Activated CD4-positive, alpha-beta T cell treated with anti-CD3 and anti-CD28 coated beads, Interleukin-2, amount 10 ng/mL, durations not matched to agents 24 days and 14 days (primary cell): ENCODE measurements at places on chromosomes 4 and X. TPM values are rescaled to one million over a fixed set of nuclear protein-coding genes. Genes with fewer than 3 reads are reported as not detected.

MID1 gene
- 0.14 TPM in 1 of 2 replicates, not detected in the other for total RNA-seq

GPC3 gene
- 0.21 and 0.40 TPM in 2 replicates for total RNA-seq

PORCN gene
- 11.5 and 12.9 TPM in 2 replicates for total RNA-seq

ERAS gene
- total RNA-seq: not detected in 2 replicates

NAP1L3 gene
- 0.57 and 0.72 TPM in 2 replicates for total RNA-seq

BEND2 gene
- total RNA-seq: not detected in 2 replicates

SCML2 gene
- 2.9 and 3.3 TPM in 2 replicates for total RNA-seq

ODAPH gene
- total RNA-seq: 0.43 and 0.47 TPM in 2 replicates

SPACA5 gene
- not detected in 2 replicates for total RNA-seq

CT45A5 gene
- not detected in 2 replicates for total RNA-seq

PABPC1L2B gene
- not detected in 2 replicates for total RNA-seq

TBX22 gene
- not detected in 2 replicates for total RNA-seq

SPATA18 gene
- 0.07 TPM in 1 of 2 replicates, not detected in the other for total RNA-seq

STATH gene
- total RNA-seq: not detected in 2 replicates

PLAC8 gene
- 41.2 and 41.4 TPM in 2 replicates for total RNA-seq

GCNA gene
- total RNA-seq: 3.3 and 4.5 TPM in 2 replicates

LINC00632 gene
- 5.1 and 5.8 TPM in 2 replicates for total RNA-seq

PAK3 gene
- 0.07 and 0.30 TPM in 2 replicates for total RNA-seq

ACE2 gene
- total RNA-seq: not detected in 2 replicates

KLF8 gene
- total RNA-seq: 5.2 and 5.9 TPM in 2 replicates

FAM9B gene
- not detected in 2 replicates for total RNA-seq

EMCN gene
- total RNA-seq: not detected in 2 replicates

H2BW2 gene
- not detected in 2 replicates for total RNA-seq

PDGFRA gene
- 0.28 and 0.54 TPM in 2 replicates for total RNA-seq

PAGE1 gene
- not detected in 2 replicates for total RNA-seq

LDB2 gene
- not detected in 2 replicates for total RNA-seq

MAGEA12 gene
- total RNA-seq: not detected in 2 replicates

F8A2 gene
- not detected in 2 replicates for total RNA-seq
